ENCODE measurements at places on chromosomes 2 and 18. TPM values are rescaled to one million over a fixed set of nuclear protein-coding genes. Genes with fewer than 3 reads are reported as not detected.

- DNase-seq, result peak; percentile 88
Observed at GRCh38 chr2:26068602-26069298, 34.9 kb downstream of the RAB10 start.

- DNase-seq, result peak; percentile 65
Observed at GRCh38 chr2:150732064-150732463, 244.6 kb upstream of the RND3 start.

DNA sequence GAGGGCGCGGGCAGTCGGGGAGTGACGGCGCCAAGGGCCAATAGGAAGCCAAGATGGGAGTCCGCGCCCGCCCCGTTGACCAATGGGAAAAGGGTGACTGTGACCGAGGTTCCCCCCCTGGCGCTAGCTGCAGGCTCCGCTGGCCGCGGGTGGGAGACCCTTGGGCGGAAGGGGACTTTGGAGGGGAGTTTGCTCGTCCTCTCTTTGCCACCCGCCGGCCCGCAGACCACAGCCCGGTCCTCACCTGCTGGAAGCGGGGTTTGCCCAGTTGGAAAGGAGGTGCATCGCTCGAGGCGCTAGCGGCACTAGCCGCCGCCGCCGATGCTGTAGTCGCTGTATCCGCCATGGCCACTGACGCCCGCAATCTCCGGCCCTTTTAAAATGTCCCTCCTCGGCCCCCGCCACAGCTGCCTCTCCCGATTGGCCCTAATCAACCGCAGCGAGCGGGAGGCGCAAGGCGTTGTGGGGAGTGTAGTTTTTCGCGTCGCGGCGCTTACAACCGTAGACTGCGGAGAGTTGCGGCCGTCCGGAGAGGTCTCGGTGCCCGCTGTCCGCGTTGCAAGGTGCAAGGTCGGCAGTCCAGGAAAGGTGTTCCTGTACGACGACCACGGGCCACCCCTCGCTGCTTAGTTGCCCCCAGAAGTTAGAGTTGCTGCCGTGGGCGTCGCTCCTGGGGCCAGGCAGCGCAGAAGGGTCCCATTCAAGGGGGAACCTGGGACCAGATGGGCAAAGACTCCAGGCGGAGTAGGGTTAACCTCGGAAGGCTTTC lies at the start of gene SFXN5:
Gene SFXN5, minus strand, starts transcription at position 353 of the 769 bp plus-strand sequence. Its CDS starts 7 bp downstream, at position 346.
- peak; percentile 97 for DNase-seq

DNA sequence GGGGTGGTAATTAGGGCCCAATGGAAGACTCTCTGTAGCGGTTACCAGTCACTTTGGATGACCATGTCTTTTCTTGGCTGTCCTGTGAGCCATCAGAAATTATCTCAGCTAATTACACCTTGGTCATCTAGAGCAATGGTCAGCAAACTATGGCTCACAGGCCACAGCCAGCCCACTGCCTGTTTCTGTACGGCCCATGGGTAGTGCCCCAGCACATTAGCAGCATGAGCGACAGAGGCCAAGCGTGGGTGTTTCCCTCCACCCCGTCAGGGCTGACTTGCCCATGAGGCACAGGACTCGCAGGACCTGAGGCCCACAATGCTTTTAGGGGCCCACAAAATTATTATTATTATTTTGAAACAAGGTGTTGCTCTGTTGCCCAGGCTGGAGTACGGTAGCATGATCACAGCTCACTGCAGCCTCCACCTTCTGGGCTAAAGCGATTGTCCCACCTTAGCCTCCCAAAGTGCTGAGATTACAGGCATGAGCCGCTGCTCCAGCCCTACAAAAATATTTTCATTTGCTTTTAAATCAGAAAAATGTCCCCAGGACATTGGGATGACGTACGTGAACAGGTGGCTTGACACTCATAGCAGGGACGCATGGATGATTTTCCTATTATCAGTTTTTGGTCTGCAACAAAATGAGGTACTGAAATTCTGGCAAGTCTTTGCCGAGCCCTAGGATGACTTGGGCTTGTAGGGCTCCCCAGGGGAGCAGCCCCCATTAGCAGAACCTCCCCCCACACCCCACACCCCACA lies 29.3 kb upstream of the CEP68 start:
- no peak for DNase-seq

GRCh38 chr2:26492749-26493515 lies 15.0 kb upstream of the OTOF start:
- DNase-seq, result no peak

DNA sequence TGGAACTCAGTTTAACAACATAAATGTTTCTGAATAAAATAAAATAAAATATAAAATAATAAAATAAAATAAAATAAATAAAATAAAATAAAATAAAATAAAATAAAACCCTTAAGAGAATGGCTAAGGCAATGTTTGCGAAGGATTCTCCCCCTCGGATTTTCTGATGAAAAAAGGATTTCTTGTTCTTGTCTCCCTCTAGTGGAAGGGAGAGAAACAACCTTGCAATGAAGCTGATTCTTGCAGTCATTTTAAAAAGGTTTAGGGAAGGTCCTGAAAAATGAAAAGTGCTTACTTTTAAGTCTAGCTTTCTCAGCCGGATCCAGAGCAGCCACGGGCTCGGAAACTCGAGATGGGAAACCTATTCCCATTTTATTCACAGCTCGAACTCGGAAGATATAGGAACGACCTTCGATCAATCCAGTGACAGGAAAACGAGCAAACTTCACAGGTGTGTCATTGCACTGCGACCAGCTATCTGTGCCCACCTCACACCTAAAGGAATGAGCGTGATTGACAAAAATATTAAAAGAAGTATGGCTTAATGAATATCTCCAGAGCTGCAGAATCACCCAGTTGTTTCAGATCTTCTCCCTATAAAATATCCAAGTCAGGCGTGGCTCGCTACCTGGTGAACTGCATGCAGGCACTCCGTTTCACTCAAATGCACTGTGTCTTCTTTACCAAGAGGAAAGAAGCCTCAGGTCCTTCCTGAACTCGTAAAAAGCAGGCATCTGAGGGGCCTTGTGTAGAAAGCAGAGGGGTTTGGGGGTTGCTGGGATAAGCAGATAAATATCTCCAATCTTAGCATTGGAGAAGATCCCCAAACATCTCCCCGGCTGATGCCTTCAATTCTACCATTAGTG lies 68.1 kb downstream of the MYOM1 start:
- no peak for DNase-seq

GRCh38 chr2:164879901-164880535 lies 38.4 kb upstream of the COBLL1 start:
- no peak for DNase-seq

GRCh38 chr2:42327125-42327524 lies 33.9 kb downstream of the COX7A2L start:
- DNase-seq, result no peak

- DNase-seq, result no peak
Observed at GRCh38 chr2:132621131-132621875, 48.7 kb downstream of the LYPD1 start.

DNA sequence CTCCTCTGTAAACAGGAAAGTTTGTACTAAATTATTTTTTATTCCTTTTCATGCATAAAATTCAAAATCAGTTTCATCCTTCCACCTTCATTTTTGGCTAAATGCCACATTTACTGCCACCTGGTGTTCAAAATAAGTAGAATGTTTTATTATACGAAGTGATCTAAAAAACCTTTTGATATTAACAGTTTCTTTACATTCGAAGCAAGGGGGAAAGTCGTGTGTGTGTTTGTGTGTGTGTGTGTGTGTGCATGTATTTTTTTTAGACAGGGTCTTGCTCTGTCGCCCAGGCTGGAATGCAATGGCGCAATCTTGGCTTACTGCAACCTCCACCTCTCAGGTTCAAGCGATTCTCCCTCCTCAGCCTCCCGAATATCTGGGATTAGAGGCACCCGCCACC lies 9.0 kb upstream of the SCN9A start:
- peak; percentile 9 for DNase-seq

- no peak for DNase-seq
Observed at GRCh38 chr2:204669382-204669781, 124.1 kb downstream of the PARD3B start.

DNA sequence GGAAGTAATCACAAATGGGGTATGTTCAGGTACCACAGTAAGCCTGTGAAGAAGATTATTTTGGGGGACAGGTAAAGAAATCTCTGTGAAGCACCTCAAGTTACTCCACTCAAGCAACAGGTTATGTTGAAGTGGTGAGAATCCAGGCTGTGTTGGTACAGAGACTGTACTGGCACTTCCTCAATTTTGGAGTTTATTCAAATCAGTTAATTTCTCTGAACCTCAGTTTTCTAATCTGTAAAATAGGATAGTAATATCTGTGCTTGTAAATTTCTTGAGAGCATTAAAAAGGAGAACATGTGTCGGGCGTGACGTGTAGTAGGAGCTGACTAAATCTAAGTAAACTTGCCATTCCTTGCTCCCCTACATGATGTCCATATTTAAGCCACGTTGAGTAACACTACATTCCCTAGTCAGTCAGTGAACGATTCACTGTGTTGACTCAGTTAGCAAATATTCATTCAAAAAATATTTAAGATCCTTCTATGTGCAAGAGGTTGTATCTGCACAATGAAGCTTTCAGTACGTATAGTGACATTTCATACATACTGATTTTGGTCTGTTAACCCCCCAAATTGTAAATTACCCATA lies 504.2 kb downstream of the ZEB2 start:
- DNase-seq, result peak; percentile 2

DNA sequence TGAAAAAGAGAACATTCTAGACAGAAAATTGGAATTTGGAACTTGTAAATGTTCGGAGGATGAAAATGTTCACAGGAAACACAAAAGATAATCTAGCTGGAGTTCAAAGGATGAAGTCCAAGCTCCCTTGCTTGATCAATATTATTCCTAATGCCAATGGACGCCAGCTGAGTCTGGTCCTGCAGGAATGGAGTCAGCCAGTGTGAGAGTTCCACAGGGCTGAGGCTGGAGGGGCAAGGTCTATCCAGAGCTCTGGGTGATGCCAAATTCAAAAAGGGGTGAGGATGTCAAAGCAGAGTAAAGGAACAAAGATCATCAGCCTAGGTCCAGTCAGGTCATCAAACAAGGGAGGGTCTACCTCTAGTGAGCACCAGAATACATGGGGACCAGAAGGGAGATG lies 78.5 kb upstream of the CTNNA2 start:
- no peak for DNase-seq

- no peak for DNase-seq
Observed at GRCh38 chr18:318791-319291, 51.0 kb upstream of the THOC1 start.

DNA sequence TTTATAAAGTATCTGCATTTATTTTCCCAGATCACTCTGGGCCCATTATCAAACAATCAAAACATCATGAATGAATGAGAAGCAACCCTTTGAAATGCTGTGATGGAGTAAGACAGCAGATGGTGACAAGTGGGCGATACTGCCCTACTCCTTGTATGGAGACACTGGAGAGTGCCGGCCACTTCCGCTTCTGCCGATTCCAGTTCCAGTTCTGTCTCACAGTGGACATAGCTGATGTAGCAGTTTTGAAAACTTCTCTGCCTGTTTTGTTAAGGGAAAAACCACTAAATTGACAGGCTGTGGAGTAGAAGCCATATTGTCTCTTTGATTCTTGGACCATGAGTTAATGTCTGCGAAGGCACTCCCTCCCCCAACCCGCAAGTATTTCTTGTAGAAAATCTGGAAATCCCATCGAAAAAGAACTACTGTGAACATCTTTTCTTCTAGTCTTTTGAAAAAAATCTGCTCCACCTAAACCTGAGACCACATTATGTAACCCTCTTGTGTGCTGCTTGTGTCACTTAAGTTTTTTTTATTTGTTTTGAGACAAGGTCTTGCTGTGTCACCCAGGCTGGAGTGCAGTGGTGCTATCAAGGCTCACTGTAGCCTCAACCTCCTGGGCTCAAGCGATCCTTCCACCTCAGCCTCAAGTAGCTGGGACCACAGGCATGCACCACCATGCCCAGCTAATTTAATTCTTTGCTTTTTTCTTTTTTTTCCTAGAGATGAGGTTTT lies 133.5 kb downstream of the TANC1 start:
- DNase-seq, result no peak

DNA sequence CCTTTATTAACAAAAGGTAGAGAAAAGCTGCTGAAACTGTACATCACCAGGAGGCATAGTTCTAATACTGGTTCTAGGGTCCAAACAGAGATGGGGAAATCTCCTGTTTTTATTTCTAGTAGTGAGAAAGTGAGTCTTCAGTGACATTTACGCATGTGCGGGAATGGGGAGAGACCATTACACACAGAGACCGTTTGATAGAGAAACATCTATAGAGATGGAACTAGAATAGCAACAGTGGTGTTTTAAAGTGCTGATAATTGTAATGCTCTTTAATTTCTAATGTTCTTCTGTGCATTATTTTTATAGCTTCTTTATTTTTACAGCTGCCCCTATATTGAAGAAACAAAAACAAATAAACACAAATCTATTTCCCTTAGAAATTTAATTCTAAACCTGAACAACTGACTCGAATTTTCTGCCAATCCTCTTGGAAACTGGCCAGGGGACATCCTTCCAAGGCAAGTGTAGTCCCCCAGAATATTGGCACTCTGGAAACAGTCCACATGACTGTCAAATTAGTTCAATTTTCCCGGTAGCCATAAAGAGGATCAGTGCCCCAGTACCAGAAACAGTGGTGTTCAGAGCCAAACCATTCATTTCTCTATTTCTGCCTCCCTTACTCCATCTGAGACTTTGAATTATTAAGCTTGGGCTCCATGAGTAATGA lies 260.9 kb downstream of the ICOS start:
- DNase-seq, result no peak

DNA sequence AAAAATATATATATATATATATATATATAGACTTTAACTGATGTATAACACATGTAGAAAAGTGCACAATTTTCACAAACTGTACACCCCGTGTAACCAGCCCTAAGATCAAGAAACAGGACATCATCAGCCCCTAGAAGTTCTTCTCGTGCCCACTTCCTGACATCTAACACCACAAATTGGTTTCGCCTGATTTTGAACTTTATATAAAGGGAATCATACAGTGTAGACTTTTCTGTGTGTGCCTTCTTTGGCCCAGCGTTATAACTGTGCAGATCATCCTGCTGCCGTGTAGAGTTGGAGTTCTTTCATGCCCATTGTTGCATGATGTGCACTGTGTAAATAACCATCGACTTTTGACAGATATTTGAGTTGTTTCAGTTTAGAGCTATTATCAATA lies 41.0 kb downstream of the SMAD7 start:
- DNase-seq, result no peak

Gene UGT1A8
- 15.1 TPM for total RNA-seq

Gene UGT1A5
- 0.34 TPM for total RNA-seq

Gene SLC23A3
- total RNA-seq, result 0.86 TPM

Gene LDLRAD4
- 0.15 TPM for total RNA-seq

Gene KLHL41
- 0.51 TPM for total RNA-seq

Gene NEUROD1
- total RNA-seq, result not detected

Gene ACADL
- not detected for total RNA-seq

Gene PARD3B
- total RNA-seq, result 1.3 TPM

Data from Daoy (cell line).